ENCODE measurements at places on chromosomes 2 and 18.

DNA sequence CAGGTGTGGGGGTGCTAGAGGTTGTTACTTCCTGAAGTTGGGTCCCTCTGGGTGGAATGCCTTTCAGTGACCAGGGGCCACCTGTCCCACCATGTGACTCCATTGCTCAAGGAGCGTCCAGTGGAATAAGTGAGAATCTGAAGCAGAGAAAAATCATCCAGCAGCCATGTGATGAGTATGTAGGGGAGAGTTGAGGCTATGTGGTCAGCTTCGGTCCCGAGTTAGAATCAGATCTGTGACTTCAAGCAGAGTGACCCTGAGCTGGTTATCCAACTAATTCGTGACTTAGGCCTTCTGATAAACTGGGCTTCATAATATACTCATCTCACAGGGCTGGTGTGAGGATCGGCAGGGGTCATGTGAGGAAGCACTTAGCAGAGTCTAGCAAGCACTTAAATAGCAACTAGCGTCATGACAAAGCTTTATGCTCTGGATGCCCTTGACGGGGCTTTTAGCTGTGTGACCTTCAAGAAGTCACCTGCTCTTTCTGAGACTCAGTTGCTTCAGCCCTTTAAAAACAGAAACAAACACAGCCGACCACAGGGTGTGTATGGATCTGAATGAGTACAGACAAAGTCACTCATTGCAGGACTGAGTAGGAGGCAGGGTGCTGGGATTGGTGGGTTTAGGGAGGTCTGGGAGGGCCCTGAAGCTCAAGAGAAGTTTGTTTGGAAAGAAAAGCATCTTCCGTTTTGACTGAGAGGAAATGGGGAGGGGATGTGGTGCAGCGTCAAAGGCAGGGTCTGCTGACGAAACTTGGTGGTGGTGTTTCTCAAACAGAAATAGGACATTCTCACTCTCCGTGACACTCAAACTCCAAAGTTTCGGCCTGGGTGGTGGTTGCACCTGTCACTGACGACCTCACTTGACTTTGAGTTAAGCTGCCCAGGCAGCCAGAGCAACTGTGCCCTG is 264.0 kb upstream of the CXCR4 start:
- no peak for DNase-seq

GRCh38 chr18:62249478-62250097 is 62.5 kb downstream of the RELCH start:
- peak; percentile 34 for DNase-seq

DNA sequence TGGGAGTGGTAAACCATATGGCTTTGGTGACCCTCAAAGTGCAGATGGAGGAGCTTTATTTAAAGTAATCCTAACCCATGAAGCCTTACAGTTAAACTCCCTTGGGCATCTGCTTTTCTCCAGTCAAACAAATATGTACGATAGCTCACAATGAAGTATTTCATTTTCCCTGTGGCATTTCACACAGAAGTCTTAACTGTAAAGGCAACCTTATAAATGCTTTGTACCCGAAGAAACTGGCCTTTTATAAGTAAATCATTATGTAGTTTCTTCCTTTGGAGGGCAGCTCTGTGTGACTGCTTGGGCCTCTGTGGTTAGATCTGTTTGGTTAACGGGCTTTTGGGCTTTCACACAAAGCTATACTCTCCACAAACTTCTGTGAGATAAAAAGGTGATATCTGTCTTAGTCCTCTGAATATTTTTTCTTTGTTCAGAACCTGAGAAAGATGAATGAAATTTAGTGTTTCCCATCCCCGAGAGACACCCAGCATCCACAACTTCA is 46.6 kb downstream of the SCN1A start:
- DNase-seq, result no peak

DNA sequence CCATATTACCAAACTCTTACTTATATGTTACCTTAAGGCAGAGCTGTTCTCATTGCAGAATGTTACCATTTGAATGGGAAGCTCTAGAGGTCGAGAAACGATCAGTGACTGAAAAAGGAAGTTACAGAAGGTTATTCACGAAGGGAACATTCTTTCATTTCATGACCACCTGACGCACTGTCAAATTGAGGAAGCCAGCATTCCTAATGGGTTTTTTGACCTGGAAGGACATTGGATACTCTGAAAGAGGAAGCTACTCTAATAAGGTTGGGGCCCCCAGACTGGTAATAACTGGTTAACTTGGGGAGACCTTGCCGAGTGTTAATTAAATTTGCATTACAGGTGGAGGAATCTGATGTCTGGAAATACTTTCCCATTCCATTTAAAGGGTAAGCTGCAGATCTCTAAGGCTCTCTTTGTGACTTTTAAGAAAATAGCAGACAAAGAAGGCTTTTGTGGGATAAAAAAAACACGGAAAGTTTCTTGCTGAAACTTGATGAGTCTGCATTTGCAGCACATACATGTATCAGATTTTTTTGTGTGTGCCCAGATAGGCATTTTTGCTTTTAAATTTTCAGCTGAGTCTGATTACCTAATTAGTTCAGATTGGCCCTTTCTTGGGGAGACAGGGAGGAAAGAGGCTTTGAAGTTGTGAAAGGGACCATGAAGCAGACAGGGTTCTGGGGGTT is 137.1 kb downstream of the LTBP1 start:
- no peak for DNase-seq

GRCh38 chr2:36805635-36806224 is 109.2 kb downstream of the VIT start:
- no peak for DNase-seq

GRCh38 chr2:4618141-4618540 is 914.8 kb downstream of the DCDC2C start:
- DNase-seq, result no peak

- DNase-seq, result no peak
These were observed 296.0 kb downstream of the PLCL1 start for GRCh38 chr2:198100346-198100745.

GRCh38 chr2:17835516-17835915 is 19.3 kb downstream of the MSGN1 start:
- DNase-seq, result no peak

DNA sequence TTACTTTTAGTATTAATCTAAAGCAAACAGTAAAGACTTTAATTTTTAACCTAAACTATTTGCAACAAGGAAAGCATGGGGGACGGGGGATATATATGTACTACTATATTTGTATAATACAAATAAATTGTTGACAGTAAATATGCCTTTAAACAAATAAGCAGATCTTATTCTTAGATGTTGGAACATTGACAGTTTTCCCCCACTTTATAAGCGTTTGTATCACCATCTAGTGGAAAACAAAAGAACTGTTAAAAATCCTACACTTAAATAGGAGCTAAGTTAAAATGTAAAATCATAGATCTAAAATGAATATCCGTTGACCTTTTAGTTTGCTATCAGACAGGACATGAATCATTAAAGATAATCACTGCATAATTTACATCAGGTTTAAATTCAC is 50.0 kb downstream of the RBBP8 start:
- peak; percentile 14 for DNase-seq

DNA sequence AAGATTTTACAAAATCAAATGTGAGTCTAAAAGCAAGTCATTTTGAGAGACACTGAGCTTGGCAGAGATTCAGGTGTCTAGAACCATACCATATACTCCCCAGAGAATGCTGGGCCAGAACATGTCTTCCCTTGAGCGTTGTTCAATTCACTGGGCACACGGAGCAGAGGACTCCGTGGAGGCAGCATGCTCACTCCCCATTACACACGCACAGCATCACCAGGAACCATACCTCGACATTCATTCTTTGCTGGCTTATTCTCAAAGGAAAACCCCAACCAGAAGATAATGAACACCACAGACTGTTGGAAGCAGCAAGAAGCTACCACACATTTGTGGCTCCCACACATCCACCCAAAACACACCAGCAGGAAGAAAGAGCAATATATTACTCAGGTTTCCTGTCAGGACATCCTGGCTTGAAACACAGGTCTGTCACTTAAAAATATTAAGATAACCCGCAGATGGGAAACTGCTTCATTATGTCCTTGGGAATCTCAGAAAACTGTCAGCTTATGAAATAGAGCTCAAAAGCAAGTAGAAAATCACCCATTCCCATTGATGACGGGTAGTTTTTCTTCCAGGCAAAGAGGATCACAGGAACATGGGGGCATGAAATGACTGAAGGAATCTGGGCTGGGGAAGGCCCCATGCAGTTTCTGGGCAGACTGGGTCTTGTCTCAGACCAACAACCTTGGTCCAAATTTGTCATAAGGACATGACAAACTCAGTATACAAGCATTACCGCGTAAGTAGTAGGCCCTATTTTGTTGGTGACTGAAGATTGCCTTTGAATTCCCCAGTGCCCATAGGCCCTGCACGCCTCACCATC is 46.4 kb downstream of the PCBP1 start:
- DNase-seq, result no peak

DNA sequence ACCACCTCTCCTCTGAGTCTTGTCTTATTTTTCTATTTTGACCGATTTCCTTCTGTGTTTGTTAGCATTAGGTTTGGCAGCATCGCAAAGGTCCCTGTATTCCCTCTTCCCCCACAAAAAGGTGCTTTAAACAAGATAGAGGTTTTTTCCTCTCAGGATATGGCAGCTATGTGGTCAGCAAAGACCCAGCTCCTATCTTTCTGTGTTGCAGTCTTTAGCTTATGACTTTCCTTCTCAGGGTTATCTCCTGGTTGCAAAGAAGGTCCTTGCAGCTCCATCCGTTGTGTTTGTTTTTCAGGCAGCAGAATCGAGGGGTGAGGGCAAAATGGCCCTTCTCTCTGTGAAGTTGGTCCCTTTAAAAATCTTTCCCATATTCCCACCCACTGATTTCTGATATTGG is 38.4 kb downstream of the GALNT1 start:
- DNase-seq, result no peak

DNA sequence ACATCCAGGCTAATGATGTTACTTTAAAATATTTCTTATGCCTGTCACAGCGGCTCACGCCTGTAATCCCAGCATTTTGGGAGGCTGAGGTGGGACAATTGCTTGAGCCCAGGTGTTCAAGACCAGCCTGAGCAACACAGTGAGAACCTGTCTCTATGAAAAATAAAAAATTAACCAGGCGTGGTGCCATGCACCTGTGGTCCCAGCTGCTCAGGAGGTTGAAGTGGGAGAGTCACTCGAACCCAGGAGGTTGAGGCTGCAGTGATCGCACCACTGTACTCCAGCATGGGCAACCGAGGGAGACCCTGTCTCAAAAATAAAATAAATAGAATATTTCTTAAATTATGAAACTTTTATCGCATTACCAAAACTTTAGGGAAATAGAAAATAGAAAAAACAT is 28.1 kb upstream of the ACTR3 start:
- no peak for DNase-seq

- no peak for DNase-seq
These were observed 121.8 kb upstream of the EPAS1 start for GRCh38 chr2:46175419-46175818.

DNA sequence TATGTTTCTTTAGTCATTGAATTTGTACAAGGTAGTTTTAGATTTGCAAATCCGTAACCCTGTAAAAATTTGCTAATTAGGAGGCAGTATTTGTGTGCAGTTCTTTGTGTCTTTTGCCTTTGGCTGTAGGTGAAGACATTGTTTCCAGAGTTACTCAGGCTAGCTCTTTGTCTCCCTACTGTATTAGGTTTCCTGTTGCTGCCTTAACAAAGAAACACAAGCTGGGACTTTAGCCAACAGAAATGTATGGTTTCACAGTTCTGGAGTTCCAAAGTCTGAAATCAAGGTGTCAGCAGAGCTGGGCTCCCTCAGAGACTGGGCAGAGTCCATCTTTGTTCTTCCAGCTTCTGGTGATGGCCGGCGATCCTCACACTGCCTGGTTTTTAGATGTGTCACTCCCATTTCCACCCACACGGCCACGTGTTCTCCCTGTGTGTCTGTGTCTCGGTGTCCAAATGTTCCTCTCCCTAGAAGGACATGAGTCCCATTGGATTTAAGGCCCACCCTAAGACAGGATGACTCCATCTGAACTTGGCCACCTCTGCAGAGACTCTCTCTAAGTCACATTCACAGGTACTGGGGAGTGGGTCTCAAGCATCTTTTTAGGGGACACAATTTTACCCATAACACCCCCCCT is 309.7 kb downstream of the GALR1 start:
- DNase-seq, result no peak

GRCh38 chr2:205712508-205712907 is 30.2 kb downstream of the NRP2 start:
- no peak for DNase-seq

DNA sequence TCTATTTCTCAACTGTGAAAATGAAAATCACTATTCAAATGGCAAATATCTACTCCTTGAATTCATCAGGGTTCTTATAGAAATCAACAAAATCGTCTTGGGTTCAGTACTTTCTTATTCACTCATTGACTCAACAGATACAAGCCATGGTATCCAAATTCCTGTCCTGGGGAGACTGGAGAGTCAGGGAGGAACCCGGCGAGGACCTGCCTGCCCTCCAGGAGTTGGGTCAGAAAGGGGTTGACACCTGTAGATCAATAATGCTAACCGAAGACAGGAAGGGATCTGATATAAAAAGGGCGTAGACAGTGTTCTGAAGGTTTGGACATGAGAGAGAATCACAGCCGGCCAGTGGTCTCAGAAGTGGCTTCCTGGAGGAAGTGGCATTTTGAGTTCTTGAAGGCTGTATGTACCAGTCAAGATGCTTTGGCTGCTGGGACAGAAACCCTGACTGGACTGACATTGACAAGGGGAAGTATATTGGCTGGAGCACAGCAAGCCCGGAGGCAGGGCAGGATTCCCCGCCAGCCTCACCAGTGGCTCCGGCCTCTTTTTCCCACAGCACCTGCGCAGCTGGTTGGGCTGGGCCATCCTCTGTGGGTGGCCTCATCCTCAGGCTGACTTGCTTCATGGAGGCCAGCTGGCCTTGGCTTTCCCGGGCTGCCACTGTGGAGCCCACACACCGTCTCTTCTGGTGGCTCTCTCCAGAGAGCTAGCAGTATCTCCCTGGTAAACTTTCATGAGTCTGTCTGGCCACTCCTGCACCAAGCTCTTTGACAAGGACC is 3.0 kb downstream of the LRRFIP1 start:
- no peak for DNase-seq

DNA sequence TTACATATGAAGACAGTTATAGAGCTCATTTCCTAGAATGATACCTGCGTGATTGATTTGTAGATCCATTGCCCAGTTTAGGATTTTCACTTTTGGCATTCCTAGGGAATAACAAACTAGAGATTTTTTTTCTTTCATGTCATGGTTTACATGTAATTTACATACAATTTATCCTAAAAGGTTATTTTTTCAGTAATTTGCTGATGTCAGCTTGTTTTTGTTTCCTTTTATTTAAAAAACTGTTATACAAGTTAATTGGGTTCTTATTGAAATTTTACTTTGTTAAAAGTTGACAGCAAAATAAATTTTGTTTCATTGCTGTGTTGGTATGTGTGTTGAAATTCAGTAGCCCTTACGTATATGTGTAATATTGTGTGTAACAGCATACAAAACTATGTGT is 23.4 kb downstream of the MTX2 start:
- DNase-seq, result no peak
